ENCODE measurements at places on chromosomes 11 and 22. TPM values are rescaled to one million over a fixed set of nuclear protein-coding genes. Genes with fewer than 3 reads are reported as not detected.

UBASH3B gene
- 2.3 TPM for polyA plus RNA-seq

MYO7A gene
- polyA plus RNA-seq: 4.0 TPM

CFAP300 gene
- 1.3 TPM for polyA plus RNA-seq

MMP12 gene
- polyA plus RNA-seq: 0.46 TPM

PPME1 gene
- 26.2 TPM for polyA plus RNA-seq

DNA sequence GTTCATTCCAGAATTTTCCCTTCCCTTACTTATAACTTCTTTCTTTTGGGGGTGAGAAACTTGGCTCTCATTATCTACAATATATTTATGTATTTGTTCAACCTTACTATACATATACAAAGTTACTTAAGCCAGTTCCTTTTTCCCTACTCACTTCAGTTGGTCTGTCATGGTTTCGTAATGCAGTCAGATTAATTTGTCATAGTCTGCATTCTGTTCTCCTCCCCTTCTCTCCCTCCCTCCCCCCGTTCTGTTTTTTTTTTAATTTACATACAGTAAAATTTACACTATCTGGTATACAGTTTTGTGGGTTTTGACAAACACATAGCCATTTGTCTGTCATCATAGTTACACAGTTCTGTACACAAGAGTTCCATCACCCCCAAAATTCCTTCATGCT, 71.8 kb upstream of the ADORA2A start:
- no peak overlapping the region for H3K4me3 ChIP-seq
- peaks cover 68% of the 10 kb centered on the region for H3K36me3 ChIP-seq
- no peak for DNase-seq
- H3K27ac ChIP-seq: no peak overlapping the region
- H3K4me1 ChIP-seq: no peaks in the 10 kb centered on the region
- no peaks in the 10 kb centered on the region for H3K27me3 ChIP-seq

- H3K36me3 ChIP-seq: no peaks in the 10 kb centered on the region
- H3K27me3 ChIP-seq: peaks cover 17% of the 10 kb centered on the region
- no peak overlapping the region for H3K27ac ChIP-seq
- DNase-seq: no peak
These were observed 25.0 kb downstream of the ADA2 start for GRCh38 chr22:17194213-17194612.

DNA sequence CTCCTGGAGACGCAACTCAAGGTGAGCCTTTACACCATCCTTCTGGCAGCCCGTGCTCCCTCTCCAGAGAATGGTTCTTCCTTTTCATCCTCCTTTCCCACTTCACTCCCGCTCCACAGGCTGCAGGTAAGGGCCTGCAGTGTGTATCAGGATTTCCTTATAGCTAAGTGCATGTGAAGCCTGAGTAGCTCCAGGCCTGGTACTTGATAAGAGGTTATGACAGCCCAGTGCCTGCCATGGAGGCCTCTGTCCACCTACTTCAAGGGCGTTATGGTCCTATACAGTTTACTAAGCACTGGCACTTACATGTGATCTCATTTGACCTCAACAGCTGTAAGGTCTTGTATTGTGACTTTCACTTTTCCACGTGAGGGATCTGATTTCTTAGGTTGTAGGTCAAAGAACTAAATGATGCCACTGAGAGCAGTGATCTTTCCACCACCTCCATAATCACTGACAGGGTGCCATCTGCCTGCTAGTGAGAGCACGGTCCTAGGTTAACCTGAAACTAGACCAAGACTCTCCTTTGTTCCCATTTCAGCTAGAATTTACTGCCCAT, 18.1 kb downstream of the SSH3 start:
- H3K36me3 ChIP-seq: no peaks in the 10 kb centered on the region
- H3K4me3 ChIP-seq: no peak overlapping the region
- no peak overlapping the region for H3K27ac ChIP-seq
- H3K4me1 ChIP-seq: peaks cover 33% of the 10 kb centered on the region
- no peaks in the 10 kb centered on the region for H3K27me3 ChIP-seq
- no peak for DNase-seq

GRCh38 chr11:95920460-95921105, 3.3 kb downstream of the MTMR2 start:
- H3K27me3 ChIP-seq: no peaks in the 10 kb centered on the region
- H3K36me3 ChIP-seq: no peaks in the 10 kb centered on the region
- no peak overlapping the region for H3K4me3 ChIP-seq
- H3K27ac ChIP-seq: no peak overlapping the region
- DNase-seq: no peak
- peaks cover 60% of the 10 kb centered on the region for H3K4me1 ChIP-seq

- peak; percentile 71 for DNase-seq
- peak overlapping the region; percentile 56 for H3K27ac ChIP-seq
- H3K4me1 ChIP-seq: peaks cover 36% of the 10 kb centered on the region
These were observed 3.1 kb downstream of the ASRGL1 start for GRCh38 chr11:62340269-62340901.

GRCh38 chr11:64568041-64568571, 22.9 kb upstream of the SLC22A12 start:
- H3K36me3 ChIP-seq: no peaks in the 10 kb centered on the region
- no peaks in the 10 kb centered on the region for H3K4me1 ChIP-seq
- H3K27me3 ChIP-seq: peaks cover 8% of the 10 kb centered on the region
- no peak for DNase-seq
